ENCODE measurements at places on chromosomes 2 and 18.

DNA sequence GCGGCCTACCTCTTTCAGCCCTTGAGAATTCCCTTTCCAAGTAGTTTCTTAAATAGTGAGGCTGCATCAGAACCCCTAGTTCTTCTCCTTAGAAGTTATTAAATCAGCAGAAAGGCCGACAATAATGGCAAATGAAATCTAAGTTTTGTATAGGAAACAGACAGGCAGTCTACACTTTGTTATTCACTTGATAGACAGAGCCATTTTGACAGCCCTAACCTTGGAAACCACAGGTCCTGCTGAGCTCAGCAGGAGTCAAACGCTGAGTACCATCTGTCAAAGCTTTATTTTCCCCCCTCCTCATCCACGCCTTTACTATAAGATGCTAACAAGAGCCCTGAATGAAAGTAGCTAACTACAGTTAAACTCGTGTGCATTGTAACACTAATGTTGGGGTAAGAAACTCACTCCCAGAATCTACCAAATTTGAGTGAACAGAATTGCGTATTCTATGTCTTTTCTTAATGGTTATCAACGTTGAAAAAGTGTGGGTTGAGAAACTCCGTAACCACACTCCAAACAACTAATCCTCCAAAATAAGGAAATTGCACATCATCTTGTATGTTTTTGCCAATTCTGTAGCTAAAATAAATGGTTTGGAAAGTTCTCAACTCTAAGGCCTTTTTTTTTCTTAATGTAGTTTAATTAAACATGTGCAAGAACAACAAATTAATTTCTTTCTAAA, 90.6 kb upstream of the EFEMP1 start:
- DNase-seq, result no peak

- no peak for DNase-seq
Observed at GRCh38 chr18:59416818-59417217, 57.8 kb upstream of the LMAN1 start.

DNA sequence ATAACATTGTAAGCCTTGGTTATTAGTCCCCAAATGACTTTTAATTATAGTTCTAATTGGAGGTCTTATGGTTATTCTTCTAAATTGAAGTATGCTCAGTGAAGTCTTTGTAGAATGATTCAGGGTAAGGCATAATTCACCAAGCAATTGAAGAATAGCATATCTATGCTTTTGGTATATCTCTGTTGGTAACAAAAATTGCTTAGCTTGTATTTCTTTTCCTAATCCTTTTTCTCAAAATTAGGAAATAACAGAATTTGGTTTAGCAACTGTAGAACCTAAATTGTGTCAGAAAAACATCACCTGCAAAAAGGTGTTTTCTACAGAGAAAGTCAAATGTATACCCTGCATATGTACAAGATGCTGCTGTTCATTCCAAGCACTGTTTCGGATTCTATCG, 189.2 kb upstream of the EPHA4 start:
- DNase-seq, result no peak

- DNase-seq, result no peak
Observed at GRCh38 chr2:160388464-160389263, 104.9 kb downstream of the RBMS1 start.

GRCh38 chr2:106876699-106877098, 9.3 kb downstream of the ST6GAL2 start:
- no peak for DNase-seq

GRCh38 chr2:15728245-15728938, 136.7 kb downstream of the DDX1 start:
- no peak for DNase-seq

DNA sequence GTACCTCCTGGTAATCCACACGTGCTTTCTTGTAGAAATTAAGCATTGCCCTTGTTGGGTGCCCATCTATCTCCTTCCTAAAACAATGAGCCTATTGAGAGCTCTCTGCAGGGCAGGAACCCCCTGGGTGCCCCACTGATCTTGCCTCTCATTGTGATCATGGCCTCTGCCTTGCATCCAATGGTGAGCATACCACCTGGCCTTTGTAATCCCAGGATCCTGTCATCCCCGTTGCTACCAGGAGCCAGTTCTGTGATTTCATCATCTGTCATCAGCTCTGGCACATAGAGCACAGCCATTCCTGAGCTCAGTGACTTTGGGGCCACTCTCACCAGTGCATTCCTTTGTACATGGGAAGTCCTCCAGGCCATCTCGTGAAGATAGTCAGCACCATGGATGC, 381.0 kb upstream of the ID2 start:
- DNase-seq, result no peak

- DNase-seq, result no peak
Observed at GRCh38 chr2:239729151-239729550, 296.0 kb downstream of the NDUFA10 start.

DNA sequence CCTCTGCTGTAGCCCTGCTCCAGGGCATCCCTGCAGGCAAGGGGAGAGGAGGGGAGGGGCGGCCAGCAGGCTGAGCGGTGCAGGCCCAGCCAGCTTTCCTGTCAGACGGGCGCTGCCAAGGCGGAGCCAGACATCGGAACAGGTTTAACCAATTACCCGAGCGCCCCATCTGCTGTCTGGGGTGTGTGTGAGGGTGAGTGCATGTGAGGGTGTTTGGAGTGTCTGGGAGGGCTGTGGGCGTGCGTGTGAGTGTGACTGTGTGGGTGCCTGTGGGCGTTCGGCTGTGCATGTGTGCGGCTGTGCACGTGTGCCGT, 20.0 kb downstream of the EMX1 start:
- no peak for DNase-seq

- no peak for DNase-seq
Observed at GRCh38 chr2:28347596-28347995, 45.1 kb upstream of the FOSL2 start.

DNA sequence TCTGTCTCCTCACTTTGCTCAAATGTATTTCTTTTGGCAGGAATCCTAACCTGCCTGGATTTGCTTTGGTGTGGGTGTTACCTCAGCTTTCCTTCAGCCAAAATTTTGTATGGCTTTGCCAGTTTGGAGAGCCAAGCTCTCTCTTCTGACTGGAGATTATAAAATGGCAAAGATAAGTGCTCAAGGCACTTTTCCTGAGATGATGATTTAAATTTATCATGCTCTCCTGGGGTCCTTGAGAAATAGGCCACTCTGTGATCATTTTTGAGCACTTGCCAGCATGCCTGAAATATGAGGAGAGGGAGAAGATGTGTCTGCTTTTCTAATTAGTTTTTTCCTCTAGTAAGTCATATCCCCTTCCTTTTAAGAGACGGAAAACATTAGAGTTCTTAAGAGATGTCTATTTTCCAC, 683.0 kb downstream of the SLC4A3 start:
- no peak for DNase-seq

- no peak for DNase-seq
Observed at GRCh38 chr2:212384027-212384426, 154.6 kb downstream of the ERBB4 start.

GRCh38 chr2:99205491-99205890, 24.5 kb downstream of the MRPL30 start:
- DNase-seq, result no peak

DNA sequence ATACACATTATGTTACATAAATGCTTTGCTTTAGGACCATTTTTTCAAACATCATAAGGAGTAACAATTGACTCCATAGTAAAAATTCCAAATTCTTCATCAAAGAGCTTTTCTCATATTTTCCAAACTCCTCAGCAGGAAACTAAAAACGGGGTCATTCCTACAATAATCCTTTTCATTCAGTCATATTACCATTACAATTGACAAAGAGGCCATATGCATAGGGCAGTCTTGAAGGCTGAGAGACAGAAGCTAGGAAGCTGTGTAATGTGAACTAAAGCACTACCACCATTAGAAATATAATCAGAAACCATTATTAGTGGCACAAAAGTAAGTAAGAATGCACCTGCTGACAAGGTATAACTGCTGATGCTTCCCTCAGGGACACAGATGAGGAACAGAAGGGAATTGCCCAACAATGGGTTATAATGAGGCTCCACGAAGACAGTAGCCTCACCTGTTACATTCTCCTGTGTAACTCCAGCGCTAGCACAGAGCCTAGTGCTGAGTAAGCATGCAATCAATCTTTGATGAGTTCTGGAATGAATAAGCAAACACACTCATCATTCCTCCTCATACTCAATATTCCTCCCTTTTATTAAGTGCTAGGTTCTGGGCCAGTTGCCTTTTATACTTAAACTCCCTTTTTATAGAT, 942.3 kb downstream of the CPS1 start:
- DNase-seq, result no peak

DNA sequence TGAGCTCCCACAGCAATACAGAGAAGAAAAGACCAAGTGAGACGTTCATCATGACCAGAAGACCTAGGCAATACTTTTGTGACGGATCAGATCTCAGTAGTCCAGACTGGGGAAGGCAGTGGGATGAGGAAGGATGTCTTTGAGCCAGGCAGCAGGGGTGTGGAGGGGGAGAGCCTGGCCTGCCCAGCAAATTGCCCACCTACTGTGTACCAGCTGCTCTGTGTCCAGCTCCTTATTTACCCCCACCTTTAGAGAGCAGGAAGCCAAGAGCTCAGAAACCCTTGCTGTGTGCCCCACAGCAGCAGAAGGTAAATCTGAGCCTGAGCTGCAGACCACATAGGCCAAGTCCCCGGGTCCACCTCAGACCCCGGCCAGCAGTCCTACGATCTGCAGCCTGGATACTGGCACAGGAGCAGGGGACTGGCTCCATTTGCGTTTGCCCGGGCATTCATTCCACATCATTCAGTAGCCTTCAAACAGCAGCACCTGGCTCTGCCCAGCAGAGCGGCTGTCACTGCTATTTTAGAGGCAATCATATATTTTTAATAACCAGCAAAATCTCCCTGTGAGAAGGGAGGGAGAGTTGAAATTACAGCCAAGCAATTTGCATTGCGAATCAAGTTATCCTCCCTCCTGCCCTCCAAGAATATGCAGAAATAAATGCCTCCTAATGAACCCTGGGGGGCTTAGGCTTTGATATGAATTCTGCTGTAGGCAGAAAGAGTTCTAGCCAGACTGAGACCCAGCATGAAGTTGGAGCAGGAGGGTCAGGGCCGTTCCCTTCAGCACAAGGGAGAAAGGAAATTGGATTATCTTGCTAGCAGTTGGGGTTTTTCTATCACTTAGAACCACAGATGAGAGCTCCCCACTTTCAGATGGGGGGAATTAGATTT, 110.0 kb upstream of the FZD7 start:
- DNase-seq, result no peak

DNA sequence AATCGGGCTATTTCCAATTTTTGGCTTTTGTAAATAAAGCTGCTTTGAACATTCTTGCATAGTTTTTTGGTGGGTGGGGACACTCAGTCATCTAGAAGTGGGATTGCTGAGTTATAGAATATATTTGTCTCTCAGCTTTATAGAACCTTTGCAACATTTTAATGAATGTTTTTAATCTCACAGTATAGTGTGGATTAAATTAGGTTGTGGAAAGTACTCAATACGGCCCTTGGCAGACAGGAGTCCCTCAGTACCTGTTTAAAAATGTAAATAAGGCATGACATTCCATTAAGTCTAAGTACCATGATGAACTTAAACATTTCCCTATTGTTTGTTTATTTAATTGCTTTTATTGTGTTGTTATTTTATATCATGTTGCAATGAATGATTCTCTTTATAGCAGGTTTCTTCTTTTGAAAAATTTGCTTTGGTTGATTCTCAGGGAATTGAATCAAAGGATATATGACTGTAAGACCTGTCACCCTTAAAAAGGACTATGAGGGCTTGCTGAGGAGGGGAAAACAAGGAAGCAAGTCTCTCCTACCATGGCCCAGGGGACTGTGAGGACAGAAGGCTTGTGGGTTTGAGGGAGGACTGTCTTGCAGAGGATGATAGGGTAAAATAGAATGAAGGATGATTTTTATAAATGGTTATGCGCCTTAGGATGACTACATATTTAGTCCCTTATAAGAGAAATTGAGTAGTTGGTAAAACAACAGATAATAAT, 165.1 kb downstream of the RPIA start:
- DNase-seq, result no peak

DNA sequence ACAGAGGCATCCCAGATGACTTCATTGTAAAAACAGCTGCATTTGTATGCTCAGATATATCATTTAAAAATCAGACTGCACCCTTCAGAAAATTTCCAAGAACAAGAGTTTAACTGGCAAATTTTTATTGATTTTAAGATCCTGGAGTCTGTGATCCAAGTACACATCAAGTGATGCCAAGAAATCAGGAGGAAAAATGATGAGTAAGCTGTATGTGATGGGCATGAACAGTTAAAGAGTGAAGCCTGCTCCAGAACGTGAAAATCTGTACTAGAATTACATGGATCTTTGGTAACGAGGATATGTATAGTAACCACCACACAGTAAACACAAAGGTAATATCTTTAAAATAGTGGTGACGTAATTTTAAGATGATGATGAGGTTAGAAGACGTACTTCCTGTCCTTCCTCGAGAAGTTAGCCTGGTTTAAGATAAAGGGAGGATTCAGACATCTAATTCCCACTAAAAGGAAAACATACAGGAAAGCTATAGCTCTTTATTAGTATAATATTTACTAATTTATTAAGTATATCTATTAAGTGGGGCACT, 1374.3 kb upstream of the DDX18 start:
- no peak for DNase-seq

GRCh38 chr2:144707736-144708326, 187.9 kb upstream of the ZEB2 start:
- no peak for DNase-seq

GRCh38 chr2:28567061-28567471, 71.2 kb downstream of the PLB1 start:
- DNase-seq, result no peak

DNA sequence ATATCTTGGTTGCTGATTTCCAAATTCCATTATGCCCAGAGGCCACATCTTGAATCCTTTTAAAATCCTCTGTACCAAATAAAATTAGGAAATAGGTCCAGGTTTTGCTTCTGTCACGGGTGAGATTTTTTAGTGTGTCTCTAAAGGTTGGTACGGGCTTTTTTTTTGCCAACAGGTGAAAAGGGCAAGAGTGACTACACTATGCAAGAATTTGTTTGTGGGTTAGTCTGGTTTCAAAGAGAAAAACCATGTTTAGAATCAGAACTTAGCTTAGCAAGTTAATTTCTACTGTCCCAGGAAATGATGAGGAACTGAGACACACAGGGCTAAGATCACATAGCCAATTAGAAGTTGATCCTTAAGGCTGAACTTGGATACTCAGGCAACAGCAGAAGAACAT, 41.7 kb downstream of the POLR1A start:
- no peak for DNase-seq

GRCh38 chr2:240339411-240340360, 95.8 kb upstream of the GPC1 start:
- no peak for DNase-seq

DNA sequence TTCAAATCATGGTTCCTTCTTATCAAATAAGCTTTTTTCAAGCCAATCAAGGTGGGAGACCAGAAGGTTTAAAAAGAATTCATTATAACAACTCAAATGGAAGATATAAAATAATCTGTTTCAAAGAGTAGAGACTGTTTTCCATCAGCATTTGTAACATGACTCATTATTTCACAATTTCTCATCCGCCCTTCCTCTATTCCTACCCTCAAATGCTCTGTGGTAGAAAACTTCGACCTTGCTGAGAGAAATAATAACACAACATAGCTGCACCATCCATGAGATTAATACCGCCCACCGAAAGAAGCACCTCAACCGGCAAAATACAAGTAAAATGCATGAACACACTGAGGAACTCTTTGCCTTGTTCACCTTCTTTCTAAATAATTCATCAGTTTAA, 2039.2 kb upstream of the CELF4 start:
- DNase-seq, result no peak

- no peak for DNase-seq
Observed at GRCh38 chr2:188278388-188279092, 13.1 kb upstream of the GULP1 start.

Data from K562 (cell line).